IMR-90 (cell line): ENCODE measurements at places on chromosomes 2 and 18. TPM values are rescaled to one million over a fixed set of nuclear protein-coding genes. Genes with fewer than 3 reads are reported as not detected.

DNA sequence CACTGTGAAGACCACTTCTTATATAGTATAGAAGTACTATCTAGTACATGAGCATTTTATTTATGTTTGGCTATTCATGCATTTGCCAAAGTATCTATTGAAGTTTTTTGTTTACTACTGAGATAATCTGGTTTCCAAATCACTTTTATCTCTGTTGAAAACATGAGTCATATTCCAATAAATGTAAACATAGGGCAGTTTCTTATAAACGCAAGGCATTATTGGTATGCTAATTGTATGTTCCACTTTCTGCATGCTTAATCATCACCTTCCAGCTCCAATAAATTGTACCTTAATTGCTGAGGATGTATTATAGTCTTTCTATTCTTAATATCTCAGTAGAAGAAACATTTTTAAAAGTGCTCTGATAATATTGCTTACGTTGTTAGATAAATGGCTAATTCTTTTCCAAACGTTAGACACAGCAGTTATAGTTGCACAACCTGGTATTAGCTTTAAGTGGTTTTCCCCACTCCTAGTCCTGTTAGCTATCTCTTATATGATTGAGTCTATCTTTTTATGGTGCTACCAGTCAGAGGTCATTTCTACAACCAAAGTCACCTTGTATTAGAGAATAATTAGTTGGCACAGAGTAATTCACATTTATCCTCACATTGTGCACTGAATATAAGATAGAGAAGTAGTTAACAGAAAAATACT, 17.2 kb downstream of the ITGA4 start:
- DNase-seq = peak; percentile 26

- no peak for DNase-seq
Observed at GRCh38 chr18:64234321-64234720, 85.4 kb upstream of the LINC00305 start.

GRCh38 chr2:88521445-88522073, 69.1 kb upstream of the FOXI3 start:
- DNase-seq = no peak

DNA sequence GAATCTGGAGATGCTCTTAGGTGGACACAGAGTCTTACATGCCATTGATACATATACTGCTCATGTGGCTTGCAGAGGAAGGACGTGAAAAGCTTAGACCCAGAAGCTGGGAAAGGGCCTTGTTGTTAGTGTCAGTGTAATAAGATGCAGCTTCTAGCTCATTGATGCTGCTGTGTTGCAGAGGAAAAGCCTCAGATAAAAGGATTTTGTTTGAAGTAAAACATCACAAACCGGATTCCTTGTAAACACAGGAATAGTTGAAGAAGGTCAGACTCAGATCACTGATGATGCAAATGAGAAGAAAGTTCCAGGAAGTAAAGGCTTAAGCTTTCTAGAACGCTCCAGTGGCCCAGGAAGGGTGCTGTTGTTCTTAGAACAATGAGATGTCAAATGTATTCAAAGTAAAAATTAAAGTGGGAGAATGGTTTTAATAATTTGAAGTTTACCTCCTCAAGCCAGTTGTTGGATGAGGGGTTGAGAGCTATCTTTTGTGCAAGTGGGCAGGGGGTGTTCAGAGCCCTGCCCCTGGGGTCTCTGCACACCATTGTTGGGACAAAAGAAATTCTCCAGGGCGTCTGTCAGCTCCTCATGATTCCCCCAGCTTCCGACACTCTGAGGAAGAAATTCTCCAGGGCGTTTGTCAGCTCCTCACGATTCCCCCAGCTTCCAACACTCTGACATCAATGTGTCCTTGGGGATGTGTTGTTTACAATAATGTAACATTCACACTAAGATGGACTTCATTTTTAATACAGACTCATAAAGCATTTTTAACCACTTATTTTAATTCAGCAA, 61.3 kb upstream of the CHMP1B start:
- DNase-seq = peak; percentile 6

DNA sequence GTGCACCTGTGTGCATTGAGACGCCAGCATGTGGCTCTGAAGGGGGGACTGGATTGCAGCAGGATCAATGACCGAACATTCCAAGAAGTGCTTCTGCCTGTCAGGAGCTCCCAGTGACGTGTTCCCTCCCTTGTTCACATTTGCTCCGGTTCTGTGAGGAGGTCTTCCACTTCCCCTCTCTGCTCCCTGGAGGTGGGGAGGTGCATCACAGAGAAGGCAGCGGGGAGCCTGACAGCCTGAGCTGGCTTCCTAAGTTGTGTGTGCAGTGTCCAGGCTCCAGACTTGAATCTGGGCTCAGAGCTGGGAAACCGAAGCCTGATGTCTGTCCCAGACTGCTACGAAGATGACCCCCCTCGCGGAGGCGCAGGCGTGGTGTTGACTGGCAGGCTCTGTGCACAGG, 171.0 kb downstream of the KLHL29 start:
- DNase-seq = no peak

GRCh38 chr2:106158871-106159270, 35.2 kb downstream of the UXS1 start:
- DNase-seq = no peak

DNA sequence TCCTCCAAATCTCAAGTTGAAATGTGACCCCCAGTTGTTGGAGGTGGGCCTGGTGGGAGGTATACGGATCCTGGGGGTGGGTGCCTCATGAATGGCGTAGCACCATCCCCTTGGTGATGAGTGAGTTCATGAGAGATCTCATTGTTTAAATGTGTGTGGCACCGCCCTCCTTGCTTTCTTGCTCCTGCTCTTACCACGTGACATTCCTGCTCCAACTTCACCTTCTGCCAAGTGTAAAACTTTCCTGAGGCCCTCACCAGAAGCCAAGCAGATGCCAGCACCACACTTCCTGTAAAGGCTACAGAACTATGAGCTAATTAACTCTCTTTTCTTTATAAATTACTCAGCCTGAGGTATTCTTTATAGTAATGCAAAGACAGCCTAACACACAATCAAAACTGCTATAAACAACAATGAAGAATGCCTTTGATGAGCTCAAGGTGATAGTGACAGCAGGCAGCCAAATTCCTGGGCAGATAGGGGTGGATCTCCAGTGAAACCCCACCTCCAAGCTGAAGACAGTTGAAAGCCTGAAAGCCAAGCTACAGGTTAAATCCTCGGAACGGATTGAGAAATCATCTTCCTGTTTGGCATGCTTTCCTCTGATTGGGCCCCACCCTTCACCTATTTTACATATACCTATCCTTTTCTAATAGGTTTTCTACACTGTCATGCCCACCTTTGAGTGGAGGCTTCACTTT, 26.9 kb downstream of the MCEE start:
- no peak for DNase-seq

DNA sequence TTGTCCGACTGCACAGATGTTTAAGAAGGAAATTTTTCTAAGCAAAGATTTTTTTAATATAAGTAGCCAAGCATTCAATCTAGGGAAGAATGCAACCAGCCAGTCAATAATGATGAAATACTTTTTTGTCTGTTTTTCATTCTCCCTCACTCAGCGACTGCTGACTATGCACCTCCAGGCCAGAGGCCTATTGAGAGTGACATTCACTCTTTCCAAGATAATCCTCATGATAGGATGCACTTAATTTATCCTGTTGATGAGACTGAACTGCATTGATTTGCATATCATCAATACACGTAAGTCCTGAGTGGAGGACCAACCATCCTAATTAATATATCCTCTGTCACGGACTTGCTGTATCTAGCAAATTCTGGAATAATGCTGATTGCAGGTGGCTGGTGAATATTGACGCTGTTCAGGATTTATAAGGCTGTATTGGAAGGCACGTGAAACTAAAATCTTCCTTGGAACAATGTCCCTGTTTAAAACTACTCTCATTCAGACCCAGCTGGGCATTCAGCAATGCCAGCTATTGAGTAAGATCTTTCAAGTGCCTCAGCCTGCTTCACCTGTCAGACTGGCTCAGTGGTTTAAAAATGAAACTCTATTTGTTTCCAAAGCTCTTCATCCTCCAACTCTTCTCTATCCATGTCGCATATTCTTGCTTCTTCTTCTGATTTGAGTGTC, 142.2 kb downstream of the MAP2 start:
- no peak for DNase-seq

DNA sequence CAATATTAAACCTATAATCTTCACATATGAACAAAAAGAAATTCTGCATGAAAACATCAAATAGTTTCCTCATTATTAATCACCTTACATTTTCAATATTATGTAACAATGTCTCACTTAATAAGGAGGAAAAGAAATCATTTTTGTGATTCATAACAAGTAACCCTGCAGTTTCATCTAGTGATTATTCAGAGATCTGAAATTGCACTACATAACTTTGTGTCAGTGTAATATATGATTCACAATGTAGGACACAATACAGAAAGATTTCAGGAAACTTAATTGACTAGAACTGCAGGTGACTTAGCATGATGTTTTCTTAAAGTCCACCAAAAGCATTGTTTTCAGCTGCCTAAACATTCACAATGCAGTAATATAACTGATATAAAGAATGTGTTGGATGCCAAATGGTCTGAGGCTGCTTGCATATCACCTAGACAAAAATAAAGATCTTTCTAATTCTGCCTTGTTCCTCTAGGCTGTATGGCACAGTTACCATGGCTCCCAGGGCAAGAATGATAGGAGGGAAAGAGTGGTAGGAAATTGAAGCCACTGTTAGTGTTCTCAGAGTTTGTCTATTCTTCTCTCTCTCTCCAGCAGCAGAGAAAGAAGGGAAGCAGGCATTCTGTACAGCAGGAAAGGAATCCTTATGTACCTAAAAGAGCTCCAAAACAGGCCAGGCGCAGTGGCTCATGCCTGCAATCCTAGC, 366.6 kb downstream of the FSIP2 start:
- no peak for DNase-seq

GRCh38 chr2:68774569-68775271, 40.1 kb downstream of the ARHGAP25 start:
- DNase-seq = peak; percentile 23

- peak; percentile 97 for DNase-seq
Observed at GRCh38 chr18:22503803-22504202, 86.1 kb upstream of the CTAGE1 start.

Gene SAG
- total RNA-seq = not detected in 2 replicates

Gene GAREM1
- total RNA-seq = 1.9 and 2.3 TPM in 2 replicates

Gene TMEM37
- under 0.01 TPM in 1 of 2 replicates, not detected in the other for total RNA-seq
